ENCODE measurements at places on chromosomes 6 and 20.

GRCh38 chr20:36817496-36817895 lies 43.9 kb upstream of the DSN1 start:
- no peak overlapping the region for H3K27ac ChIP-seq
- peaks cover 6% of the 10 kb centered on the region for H3K27me3 ChIP-seq
- no peak for DNase-seq
- H3K4me3 ChIP-seq: no peak overlapping the region
- H3K36me3 ChIP-seq: no peaks in the 10 kb centered on the region

- H3K4me3 ChIP-seq: no peak overlapping the region
- no peaks in the 10 kb centered on the region for H3K4me1 ChIP-seq
- no peaks in the 10 kb centered on the region for H3K36me3 ChIP-seq
- DNase-seq: no peak
Observed at GRCh38 chr20:11136691-11137090, 462.9 kb upstream of the JAG1 start.

GRCh38 chr6:44957156-44957555 lies 371.0 kb upstream of the RUNX2 start:
- no peaks in the 10 kb centered on the region for H3K27me3 ChIP-seq
- DNase-seq: no peak
- peaks cover 8% of the 10 kb centered on the region for H3K36me3 ChIP-seq
- no peak overlapping the region for H3K27ac ChIP-seq

GRCh38 chr6:112906726-112907125 lies 559.6 kb downstream of the RFPL4B start:
- H3K36me3 ChIP-seq: no peaks in the 10 kb centered on the region
- DNase-seq: no peak
- no peak overlapping the region for H3K4me3 ChIP-seq

GRCh38 chr6:134166511-134167261 lies 114.3 kb upstream of the SLC2A12 start:
- H3K27me3 ChIP-seq: no peaks in the 10 kb centered on the region
- DNase-seq: no peak
- no peak overlapping the region for H3K27ac ChIP-seq
- H3K36me3 ChIP-seq: peaks cover 36% of the 10 kb centered on the region

Measured in activated CD4-positive, alpha-beta T cell treated with anti-CD3 and anti-CD28 coated beads, Interleukin-2, amount 10 ng/mL, durations not matched to agents 24 days and 14 days (primary cell).